ENCODE measurements at places on chromosomes 3 and 15.

DNA sequence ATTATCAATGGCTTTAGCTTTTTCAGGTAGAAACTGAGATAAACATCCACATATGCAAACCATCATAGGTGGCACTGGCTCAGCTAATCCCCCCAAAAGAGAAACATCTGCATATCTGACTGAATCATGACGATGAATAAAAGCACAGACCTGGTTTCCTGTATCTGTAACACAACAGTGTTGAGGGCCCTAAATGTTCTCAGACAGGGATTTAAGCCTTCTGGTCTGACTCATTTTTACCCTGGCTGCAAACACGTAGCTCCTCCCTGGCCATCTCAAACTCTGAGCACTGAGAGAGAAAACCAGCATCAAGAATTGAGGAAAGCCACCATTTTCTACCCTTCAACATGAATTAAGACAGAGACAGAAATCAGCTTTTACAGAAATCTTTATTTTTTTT, 35.2 kb downstream of the GLB1 start:
- peak; percentile 41 for DNase-seq

- DNase-seq: no peak
Measured at GRCh38 chr3:98897701-98898100, 3.8 kb downstream of the DCBLD2 start.

DNA sequence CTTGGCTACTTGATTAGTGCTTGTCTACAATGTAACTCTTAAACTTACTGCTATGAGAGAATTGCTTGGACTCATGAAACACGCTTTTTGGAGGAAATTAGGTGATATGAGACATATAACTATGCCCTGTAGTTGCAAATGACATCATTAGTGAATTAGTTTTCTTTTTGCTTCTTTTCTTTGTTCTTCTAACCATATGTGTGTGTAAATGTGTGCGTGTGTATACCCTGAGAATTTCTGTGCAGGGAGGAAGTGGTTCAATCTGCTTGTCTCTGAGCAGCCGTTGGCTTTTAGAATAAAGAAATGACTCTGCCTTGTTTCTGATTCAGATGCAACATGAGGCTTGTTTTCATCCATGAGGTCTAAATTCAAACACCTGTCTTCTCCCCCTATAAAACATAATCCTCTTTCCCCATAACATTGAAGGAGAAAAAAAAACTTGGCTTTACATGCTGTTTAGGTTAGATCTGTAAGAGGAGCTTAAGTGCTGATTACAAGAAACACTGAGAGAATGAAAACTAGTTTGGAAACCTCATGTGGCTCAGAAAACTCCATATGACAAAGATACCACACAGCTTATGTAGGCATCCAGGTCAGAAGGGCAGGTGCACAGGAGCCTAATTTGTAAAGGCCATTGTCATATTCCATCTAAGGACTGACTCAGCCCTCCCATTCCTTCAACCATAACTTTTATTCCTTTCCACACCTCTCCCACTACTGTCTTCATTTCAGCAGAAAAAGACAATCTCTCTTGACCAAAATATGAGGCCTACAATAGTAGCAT, 30.5 kb upstream of the BLM start:
- no peak for DNase-seq

DNA sequence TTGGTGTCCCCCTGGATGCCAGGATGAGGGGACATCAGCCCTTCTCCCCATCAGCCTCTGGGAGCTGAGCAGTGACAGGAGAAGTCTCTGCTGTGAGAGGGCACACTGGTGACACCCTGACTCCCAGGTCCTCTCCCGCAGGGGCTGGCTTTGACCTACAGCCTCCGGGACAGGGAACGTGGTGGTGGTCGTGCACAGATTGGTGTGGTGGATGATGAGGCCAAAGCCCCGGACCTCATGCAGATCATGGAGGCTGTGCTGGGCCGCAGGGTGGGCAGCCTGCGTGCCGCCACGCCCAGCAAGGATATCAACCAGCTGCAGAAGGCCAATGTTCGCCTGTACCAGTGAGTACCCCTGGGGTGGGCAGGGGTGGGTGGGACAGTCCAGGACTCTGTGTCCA, 6.8 kb downstream of the VILL start:
- no peak for DNase-seq

GRCh38 chr15:69693059-69693458, 240.4 kb downstream of the RPLP1 start:
- no peak for DNase-seq

GRCh38 chr3:24505691-24506550, 11.3 kb upstream of the THRB start:
- no peak for DNase-seq

- DNase-seq: no peak
Measured at GRCh38 chr3:41346698-41347270, 147.5 kb downstream of the CTNNB1 start.

DNA sequence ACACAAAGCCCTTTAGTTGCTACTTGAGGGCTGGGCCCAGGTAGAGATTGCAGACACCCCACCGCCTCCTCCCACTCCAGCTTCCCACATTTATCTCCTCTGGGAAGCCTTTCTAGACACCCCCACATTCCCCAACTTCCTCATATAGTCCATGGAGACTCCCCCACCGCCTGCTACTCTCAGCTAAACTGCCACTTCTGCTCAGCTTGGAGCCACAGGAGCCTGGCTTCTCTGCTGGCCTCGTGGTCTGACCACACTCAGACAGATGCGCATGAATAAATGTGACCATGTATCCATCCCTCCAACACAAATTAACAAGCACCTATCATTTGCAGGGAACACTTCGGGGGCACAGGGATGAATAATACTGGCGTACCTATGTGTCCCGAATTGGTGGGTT, 10.5 kb upstream of the ACSBG1 start:
- no peak for DNase-seq

DNA sequence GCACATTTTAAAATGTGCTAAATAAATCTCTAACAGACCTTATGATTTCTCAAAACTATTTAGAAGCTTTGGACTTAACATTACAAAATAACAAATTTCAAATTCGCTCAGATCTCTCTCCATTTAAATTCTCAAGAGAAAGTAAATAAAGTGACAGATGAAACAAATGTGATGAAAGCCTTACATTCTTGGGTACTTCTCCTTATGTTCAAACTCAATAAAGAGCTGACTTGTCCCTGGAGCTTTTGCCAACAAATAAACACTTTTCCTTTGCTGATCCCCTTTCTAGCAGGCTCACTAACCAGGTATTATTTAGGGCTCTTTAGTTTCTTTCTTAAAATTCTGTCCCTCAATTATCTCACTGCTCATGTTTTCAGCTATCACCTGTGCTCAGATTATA, 259.1 kb upstream of the ARPP21 start:
- no peak for DNase-seq

GRCh38 chr3:163048881-163049280, 1552.3 kb downstream of the OTOL1 start:
- no peak for DNase-seq

DNA sequence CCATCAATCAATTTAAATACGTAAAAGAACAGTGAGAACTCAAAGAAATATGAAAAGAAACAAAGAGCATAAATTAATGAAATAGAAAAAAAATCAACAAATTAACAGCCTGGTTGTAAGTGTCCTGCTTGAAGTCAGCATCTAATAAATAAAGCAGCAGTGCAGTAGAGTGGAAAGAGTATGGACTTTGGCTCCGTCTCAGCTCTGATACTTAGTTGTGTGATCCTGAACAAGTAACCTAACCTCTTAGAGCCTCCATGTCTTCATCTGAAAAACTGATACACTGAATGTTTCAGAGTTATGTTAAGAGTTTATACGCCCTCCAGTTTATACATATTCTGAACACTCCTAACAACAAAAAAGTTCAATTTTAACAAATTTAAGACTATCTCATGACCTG, 44.6 kb downstream of the TFDP2 start:
- no peak for DNase-seq

- DNase-seq: no peak
Measured at GRCh38 chr3:128453501-128454309, 13.0 kb downstream of the DNAJB8 start.

- peak; percentile 67 for DNase-seq
Measured at GRCh38 chr3:16884748-16885592, at the start of gene PLCL2. Gene PLCL2 (plus strand): TSS chr3:16884955. CDS start chr3:16885040, 85 bp downstream.

DNA sequence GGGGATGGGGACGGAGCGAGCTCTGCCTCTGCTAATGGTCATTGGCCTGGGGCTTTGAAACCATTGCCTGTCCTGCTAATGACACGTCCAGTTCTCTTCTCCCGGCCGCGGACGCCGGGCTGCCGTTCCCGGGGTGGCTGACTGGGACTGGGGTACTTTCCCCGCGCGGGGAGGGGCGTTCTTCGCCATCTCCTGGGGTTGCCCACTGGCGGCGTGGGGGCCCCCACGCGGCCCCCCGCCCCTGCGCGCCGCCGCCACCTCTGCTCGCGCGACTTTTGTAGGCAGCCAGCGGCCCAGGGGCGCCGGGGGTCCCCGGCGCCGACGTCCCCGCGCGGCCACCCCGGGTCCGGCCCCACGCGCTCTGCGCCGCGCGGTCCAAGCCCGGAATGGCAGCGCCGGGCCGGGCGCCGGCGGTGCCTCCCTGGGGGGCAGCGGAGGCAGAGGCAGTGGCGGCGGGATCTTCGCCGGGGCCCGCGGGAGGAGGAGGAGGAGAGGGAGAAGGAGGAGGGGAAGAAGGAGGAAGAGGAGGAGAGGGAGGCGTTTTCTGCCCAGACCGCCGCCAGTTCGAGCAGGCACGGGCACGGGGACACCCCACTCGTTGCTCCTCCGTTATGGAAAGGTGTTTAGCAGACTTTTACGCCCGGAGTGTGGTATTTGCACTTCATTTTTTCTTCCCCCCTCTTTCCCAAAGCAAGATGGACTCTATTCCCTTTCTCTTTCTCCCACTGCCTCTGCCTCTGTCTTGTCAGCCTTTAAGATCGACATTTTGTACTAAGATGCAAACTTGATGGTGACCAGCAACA, 2.3 kb downstream of the BBX start:
- peak; percentile 32 for DNase-seq

DNA sequence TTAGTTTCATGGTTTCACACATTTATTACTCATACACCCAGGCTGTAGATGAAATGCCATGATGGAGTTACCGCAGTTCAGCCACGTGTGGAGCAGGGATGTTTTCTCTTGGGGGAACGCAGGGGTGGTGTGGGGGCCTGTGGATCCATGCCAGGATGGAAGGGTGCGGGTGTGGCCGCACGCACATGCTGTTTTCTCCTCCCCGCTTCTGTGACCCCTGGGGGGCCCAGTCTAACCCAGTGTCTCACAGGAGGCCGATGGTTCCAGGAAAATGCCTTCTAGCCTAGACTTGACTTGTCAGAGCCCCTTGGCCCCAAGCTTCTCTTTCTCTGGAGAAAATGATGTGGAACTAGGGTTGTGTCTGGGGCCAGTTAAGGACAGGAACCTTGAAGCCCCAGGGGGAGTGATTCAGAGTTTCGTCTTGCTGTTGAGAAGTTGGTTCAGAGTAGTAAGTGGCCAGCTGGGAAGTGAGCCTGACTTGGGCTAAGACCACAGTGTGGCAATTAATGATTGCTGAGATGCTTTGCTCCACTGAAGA, 240.4 kb upstream of the BHLHE40 start:
- no peak for DNase-seq

- no peak for DNase-seq
Measured at GRCh38 chr3:49806850-49807249, 3.8 kb downstream of the INKA1 start.

GRCh38 chr3:193897288-193897687, 238.7 kb upstream of the HES1 start:
- no peak for DNase-seq

GRCh38 chr3:18302517-18302916, 122.6 kb downstream of the SATB1 start:
- no peak for DNase-seq

DNA sequence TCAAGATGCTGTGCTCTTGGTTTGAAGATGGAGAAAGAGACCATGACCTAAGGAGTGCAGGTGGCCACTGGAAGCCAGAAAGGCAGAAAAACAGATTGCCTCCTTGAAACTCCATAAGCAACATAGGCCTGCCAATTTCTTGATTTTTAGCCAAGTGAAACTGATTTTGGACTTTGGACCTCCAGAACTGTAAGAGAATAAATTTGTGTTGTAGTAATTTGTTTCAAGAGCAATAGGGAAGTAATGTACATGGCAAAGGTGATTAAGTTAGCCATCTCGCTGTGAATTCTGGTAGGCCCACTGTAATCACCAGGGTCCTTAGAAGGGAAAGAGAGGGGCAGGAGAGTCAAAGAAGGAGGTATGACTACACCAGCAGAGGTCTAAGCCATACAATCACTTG, 238.8 kb downstream of the CNTN3 start:
- DNase-seq: no peak

- no peak for DNase-seq
Measured at GRCh38 chr15:78368651-78369050, 28.5 kb downstream of the CRABP1 start.

- DNase-seq: no peak
Measured at GRCh38 chr3:54846119-54846518, 81.7 kb downstream of the LRTM1 start.

- DNase-seq: no peak
Measured at GRCh38 chr15:45795440-45796069, 160.7 kb downstream of the SQOR start.

DNA sequence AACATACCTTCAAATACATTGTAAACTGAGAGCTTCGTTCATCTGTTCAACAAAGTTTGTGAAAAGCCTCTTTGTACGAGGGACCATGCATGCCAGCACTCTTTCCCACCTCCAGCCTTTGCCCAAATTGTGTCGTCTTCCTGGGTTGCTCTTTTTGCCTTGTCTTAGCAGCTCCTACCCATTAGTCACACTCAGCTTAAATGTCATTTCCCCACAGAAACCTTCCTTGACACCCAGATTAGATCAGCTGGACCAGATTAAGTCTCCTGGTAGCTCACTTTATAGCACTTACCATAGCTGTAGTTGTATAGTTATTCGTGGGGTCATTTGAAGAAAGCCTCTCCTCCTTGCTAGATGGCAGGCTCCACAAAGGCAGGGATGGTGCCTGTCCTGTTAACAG, 24.1 kb upstream of the SNRK start:
- DNase-seq: no peak

DNA sequence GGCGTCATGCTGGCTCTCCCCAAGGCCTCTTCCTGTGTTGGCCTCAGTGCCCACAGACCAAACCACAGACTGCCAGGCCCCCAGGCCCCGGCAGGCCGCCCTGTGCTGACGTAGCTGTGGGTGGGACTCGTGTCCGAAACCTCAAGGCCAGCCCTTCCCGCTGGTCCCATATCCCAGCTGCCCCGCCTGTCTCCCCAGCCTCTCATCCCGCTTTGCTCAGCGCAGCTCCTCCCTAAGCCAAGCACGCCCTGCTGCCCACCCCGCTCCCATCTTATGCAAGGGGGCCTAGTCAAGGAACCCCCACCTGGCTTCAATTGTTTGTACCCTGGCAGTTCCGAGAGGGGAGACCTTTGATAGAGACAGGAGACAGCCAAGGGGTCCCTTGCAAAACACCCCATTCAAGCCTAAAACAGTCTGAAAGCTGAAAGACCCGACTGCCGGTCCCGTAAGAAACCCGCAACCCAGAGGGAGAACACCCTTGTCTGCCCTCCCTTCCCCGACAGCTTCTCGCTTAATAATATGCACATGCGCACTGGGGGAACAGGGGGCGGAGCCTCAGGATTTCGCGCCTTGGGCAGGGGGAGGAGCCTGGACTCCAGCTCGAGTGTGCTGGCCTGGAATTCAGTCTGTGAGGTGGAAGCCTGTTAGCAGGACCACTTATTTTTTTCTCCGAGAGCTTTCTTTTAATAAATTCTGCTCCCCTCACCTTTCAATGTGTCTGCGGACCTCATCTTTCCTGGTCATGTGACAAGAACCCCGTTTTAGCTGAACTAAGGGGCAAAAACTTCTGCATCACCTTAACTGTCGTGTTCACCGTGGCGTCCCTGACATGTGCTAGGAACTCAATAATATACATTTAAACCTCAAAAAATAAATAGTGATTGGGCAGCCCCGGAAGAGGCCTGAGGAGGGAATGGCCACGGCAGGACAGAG, 17.2 kb downstream of the TNFAIP8L3 start:
- peak; percentile 6 for DNase-seq

Measured in stimulated activated naive CD4-positive, alpha-beta T cell treated with Interleukin-2 at 50 U/mL for 16 hours (primary cell).